Right ventricle myocardium inferior (tissue), 1 donor: ENCODE measurements at places on chromosomes 1 and 21.

- DNase-seq = no peak
Measured at GRCh38 chr21:16596369-16596768, 866.6 kb downstream of the USP25 start.

- DNase-seq = no peak
Measured at GRCh38 chr1:110675060-110675791, 486 bp upstream of the KCNA3 start.

- no peak for DNase-seq
Measured at GRCh38 chr1:204191456-204191855, 4.8 kb downstream of the KISS1 start.

DNA sequence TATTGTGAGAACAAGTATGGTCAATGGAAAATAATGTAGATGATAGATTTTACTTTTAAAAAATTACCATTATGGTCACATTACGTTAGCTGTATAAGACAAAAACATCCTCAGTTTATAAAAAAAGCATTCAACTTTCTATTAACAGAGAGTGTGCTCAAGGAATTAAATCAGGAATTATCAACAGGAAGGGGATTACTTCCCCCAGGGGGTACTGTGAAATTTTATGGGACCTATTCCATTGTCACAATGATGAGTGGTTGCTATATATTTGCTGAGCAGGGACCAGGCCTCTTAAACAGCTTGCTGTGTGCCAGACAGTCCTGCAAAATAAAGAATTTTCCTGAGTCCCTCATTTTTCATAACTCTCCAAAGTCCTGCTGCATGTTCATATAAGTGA lies 21.2 kb downstream of the JAM2 start:
- DNase-seq = no peak

DNA sequence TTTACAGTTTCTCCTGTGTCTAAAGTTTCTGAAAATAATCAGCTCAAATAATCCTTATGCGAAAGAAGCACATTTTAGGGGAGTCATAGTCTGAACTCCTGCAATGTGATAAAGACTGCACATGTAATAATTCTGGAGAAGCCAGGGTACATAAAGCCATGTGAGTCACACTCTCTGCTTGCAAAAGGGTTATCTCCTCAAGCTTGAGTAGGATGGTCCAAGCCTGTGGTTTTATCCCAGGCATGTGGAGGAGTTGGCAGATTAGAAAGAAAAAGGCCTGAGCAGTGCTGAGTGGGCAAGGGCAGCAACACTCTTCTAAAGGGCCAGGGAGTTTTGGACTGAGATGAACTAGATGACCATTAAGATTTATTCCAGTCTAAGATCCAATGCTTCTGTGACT lies 220.4 kb downstream of the RHOU start:
- no peak for DNase-seq

DNA sequence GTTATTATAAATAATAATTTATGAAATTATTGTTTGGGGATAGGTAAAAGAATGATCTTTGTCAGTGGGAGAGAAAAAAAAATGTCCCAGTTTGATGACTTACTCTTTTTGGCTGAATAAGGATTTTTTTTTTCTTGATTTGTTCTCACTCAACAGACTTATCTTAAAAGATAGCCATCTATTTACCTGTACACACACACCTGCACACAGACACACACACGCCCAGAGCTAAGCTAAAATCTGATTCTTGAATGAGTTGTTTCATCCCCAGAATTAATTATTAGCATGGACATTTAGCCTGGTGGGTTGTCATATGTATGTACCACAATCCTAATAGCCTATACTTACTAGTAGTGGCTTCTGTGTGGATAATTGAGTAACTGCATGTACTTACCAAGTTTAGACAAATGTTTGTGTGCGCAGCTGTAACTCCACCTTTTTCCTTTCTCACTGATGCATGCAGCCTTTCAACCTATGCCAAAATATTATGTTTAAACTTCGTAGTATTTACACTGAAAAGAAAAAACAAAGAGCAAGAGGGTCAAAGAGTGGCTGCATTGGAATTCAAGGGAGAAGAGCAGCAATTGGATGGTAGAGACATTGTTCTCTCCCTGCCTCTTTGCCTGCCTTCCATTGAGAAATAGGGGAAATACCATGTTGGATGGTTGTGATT lies 174.3 kb downstream of the ADGRL2 start:
- DNase-seq = no peak

DNA sequence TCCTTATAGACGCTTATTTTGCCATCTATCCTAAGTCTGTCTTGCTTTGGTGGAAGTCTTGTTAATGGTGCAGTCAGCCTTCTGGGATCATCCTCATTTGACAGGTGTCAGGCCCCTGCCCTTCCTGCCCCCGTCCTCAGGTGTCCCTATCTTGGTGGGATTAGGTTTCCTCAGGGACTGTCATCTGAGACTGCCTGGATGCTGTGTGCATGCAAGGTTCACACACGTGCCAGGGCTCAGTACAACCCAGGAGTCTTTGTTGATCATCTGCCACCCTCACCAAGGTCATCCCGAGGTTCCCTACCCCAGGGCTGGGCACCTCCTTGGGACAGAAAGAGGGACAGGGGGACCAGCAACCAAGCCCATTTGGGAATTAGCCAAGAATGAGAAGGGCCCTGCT lies 18.0 kb downstream of the PADI2 start:
- DNase-seq = no peak

DNA sequence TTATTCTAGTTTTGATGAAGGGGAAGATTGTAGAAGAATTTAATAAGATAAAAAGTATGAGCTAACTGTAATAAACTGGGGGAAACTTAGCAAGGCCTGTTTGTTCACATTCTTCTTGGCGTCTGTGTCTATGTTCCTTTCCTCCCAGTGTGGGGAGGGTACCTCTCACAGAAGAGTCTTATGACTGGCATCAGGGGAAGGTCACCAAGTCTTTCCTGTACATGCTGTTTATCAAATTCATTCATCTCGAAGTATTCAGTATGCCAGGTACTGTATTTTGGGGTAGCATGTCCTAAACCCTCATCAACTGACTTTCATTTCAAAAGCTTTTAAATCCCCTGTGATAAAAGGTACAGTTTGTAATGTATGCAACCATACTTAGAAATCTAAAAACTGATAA lies 78.4 kb downstream of the HS2ST1 start:
- DNase-seq = no peak

GRCh38 chr1:214494706-214495105 lies 56.7 kb downstream of the PTPN14 start:
- no peak for DNase-seq

- no peak for DNase-seq
Measured at GRCh38 chr21:31671146-31671716, 11.7 kb downstream of the SOD1 start.

DNA sequence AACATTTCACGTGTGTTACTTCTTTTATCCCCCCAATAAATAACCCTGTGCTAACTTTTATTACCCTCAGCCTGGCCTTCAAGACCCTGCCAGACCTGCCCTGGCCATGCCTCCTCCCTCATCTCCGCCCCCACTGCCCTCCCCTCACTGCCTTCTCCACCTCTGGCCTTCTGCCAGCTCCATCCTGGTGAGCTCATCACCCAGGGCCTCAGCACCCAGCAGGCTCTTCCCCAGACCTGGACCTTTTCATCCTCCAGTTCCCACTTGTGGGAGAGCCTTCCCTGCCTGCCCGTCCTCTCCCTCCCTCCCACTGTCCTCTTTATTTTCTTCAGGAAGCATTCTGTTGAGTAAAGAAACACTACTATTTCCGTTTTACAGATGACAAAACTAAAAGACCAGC lies 72.0 kb downstream of the SLC66A1 start:
- DNase-seq = no peak

- DNase-seq = no peak
Measured at GRCh38 chr1:207893737-207894582, 17.0 kb downstream of the CD34 start.

DNA sequence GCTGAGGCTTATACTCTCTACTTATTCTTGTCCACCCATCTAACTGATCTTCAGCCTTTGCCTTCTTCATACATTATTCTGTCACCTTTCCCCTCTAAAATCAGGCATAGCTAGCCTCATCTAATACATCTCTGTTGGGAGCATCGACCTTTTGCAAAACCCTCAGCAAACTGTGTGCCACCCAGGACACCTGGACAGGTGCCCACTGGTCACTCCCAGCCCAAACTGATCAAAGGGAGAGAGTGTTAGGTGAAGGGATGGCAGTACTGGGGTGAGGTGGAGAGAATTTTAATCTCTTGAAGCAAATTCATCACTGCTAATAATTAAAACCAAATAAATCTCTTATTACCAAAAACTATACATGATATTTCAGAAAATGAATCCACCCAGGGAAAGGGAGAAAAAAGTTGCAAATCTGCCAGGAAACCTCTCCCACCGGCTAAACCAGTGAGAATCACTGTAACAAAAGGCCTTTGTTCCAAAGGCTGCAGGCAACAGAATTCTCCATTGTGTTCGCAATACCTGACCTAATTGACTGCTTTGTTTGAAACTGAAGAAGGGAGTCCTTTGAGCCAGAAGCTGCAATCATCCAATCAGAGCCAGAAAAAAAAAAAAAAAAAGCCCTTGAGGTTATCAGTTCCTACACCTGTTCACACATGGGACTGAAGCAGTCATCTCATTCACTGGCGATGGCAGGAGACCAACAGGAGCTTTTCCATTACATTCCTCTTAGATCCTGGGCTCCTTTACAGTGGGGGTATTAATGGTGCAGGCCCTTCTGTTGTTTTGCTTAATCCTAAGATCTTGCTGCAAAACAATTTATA lies 172.6 kb downstream of the APP start:
- DNase-seq = no peak

DNA sequence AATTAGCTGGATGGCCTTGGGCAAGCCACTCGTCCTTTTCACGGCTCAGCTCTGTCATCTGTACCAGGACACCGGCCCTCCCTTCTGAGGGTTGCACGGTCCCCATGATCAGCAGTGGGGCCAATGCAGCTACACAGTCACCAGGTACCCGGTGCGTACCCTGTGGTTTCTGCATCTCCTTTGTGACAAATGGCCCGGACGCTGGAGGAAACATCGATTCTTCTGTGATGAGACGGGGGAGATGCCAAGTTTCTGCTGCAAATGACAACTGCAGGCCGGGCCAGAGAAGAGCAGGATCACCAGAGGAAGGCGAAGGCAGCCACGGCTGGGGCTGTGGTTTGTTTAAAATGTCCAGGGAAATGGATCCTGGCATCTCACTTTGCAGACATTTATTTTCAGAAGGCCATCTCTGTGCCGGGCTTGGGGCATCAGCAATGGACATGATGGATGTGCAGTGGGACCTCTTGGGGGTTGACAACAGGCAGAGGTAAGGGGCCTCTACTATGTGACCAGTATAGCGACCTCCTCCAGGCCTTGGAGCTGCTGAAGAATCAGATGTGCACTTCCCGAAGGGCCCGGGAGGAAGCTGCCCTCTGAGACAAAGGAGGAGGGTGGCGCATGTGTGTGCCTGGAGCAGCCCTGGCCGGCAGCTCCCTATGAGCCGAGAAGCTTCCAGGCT lies 221.9 kb upstream of the C1orf174 start:
- DNase-seq = no peak

- DNase-seq = no peak
Measured at GRCh38 chr1:161398900-161399256, 31.2 kb upstream of the CFAP126 start.

- DNase-seq = no peak
Measured at GRCh38 chr21:37603129-37603528, 236.6 kb downstream of the DYRK1A start.

DNA sequence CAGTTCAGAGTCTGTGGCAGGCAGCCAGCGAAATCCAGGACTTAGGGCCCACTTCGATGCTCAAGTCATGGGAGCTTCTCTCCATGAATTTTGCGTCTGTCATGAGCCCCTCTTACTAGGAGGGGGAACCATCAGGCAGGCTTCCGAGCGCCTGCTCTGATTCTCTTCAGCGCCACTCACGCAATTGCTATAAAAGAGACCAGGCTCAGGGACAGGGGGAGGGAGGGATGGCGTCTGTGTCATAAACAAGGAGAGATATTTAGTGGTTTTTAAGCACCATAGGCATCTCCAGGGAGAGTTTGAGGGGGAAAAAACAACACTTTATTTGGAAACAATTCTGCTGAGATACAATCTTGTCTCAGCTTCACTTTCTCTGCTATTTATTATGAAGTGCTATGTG lies 60.6 kb downstream of the NAV1 start:
- no peak for DNase-seq

DNA sequence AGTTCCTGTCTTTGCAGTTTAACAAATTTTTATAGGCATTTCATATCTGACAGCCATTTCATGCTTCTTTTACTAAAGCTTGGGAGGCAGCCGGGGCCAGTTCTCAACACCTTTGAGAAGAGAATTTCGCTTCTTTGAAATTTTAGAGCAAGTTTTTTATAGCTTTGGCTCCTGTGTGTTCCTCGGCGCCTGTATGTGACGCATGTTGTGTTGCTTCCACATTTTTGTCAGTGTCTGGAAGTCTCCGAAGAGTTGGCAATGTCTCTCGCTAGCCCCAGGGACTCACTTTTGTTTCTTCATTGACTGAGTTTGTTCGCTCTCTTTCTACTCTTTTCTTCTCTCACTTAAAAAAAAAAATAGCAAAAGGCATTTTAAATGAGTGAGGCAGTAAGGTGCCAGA lies 386.9 kb upstream of the PLXNA2 start:
- no peak for DNase-seq

- DNase-seq = no peak
Measured at GRCh38 chr1:184031092-184031408, 6.5 kb downstream of the COLGALT2 start.

- DNase-seq = no peak
Measured at GRCh38 chr1:10591010-10591409, 116.3 kb downstream of the PEX14 start.

DNA sequence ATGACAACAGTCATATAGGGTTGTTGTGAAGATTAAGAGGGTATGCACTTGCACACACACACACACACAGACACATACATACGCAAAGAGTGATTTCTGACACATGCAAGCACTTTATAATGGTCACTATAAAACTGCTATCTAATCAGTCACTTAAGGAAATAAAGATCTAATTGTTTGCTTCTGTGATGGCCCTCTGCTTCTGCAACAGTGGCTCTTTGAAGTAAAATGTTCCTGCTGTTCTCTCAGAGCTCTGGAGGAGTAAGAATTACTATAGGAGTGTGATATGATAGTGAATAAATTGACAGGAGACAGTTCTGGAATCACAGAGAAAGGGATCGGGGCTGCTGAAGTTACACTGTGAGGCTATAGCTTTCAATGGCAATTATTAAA lies 494.5 kb upstream of the B3GALT2 start:
- no peak for DNase-seq

DNA sequence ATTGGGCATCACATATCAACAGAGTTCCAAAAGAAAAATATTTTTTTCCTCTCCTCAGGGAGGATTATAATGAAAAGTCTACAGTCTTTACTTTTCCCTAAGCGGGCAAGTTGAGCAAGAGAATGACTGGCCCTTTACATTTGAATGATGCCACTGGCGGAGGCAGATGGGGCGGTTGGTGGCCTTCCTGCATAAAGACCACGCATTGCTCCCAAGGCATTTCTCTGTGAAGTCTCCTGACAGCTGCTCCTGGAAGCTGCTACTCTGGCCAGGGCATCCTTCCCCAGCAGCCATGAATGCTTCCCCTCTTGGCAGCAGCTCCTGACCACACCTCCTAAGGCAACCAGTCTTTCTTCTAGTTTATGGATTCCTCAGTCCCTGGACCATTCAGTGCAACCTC lies 161.1 kb upstream of the RRP15 start:
- no peak for DNase-seq

GRCh38 chr1:162612606-162613400 lies 19.5 kb upstream of the DDR2 start:
- no peak for DNase-seq

GRCh38 chr1:121418369-121419049 lies 233.7 kb downstream of the SRGAP2C start:
- DNase-seq = no peak

- DNase-seq = no peak
Measured at GRCh38 chr1:167166690-167167075, 54.0 kb upstream of the POU2F1 start.

- DNase-seq = no peak
Measured at GRCh38 chr1:56573311-56573710, 6.1 kb downstream of the PLPP3 start.
